Osteocyte (in vitro differentiated cells): ENCODE measurements at places on chromosomes 7 and 10. TPM values are rescaled to one million over a fixed set of nuclear protein-coding genes. Genes with fewer than 3 reads are reported as not detected.
A peak's percentile ranks its signal among the peaks of the same experiment; 100 is the strongest.

Gene CNNM2
- 11.7 and 15.1 TPM in 2 replicates for total RNA-seq

Gene ZNF117
- total RNA-seq: 8.3 and 10.7 TPM in 2 replicates

Gene PTPRN2
- total RNA-seq: 0.50 and 0.59 TPM in 2 replicates

Gene AMPH
- total RNA-seq: 9.8 and 10.7 TPM in 2 replicates

- DNase-seq: no peak
- H3K4me3 ChIP-seq: no peak overlapping the region
- peaks cover 8% of the 10 kb centered on the region for H3K36me3 ChIP-seq
- no peaks in the 10 kb centered on the region for H3K27me3 ChIP-seq
- peaks cover 12% of the 10 kb centered on the region for H3K4me1 ChIP-seq
Observed at GRCh38 chr7:134684165-134684564, 37.5 kb downstream of the BPGM start.

GRCh38 chr10:22927661-22928403 lies at the start of gene ARMC3:
ARMC3 (plus strand) TSS chr10:22928053; CDS start chr10:22931997, 3,944 bp downstream.
- peaks cover 2% of the 10 kb centered on the region for H3K4me1 ChIP-seq
- no peak within 1 kb of the TSS for H3K4me3 ChIP-seq
- DNase-seq: peak; percentile 90
- peaks cover 3% of the 10 kb centered on the region for H3K36me3 ChIP-seq

DNA sequence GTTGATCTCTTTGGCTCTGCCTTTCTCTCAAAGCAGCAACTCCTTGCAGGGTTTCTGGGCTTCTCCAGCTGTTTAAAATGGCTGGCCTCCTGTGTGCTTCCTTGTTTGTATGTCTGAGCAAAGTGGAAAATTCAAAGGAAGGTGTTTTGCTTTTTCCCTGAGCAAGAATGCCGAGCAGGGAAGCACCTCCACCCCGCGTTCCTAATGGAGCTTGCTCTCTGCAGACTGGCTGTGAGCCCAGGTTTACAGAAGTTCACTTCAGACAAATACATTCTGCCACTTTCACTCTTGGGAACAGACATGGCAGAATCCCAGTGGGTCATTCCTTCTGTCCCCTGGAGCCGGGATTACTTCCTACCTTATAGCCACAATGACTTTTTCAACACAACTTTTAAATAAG lies 181.8 kb upstream of the AGK start:
- peaks cover 12% of the 10 kb centered on the region for H3K27me3 ChIP-seq
- peaks cover 14% of the 10 kb centered on the region for H3K4me1 ChIP-seq
- no peak overlapping the region for H3K4me3 ChIP-seq
- H3K27ac ChIP-seq: no peak overlapping the region
- no peak for DNase-seq
- H3K36me3 ChIP-seq: no peaks in the 10 kb centered on the region

DNA sequence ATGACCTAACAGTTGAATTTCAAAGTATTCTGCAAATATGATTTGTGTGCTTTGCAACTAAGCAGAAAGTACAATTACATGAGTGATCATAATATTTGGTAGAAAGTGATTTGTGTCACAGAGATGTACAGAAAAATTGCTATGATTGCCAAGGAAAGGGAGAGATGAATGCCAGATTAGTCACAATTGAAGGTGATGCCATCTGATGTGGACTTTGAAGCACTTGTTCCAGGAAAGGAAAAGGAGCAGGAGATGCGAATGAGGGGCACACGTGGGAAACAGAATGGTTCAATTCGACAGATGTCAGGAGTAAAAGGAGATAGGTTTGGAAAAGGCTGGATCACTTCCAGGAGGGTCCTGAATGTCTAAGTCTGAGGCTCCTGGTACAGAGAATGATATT lies 153.1 kb upstream of the LAMB4 start:
- no peak overlapping the region for H3K4me3 ChIP-seq
- no peaks in the 10 kb centered on the region for H3K27me3 ChIP-seq
- H3K27ac ChIP-seq: no peak overlapping the region
- peaks cover 11% of the 10 kb centered on the region for H3K36me3 ChIP-seq

DNA sequence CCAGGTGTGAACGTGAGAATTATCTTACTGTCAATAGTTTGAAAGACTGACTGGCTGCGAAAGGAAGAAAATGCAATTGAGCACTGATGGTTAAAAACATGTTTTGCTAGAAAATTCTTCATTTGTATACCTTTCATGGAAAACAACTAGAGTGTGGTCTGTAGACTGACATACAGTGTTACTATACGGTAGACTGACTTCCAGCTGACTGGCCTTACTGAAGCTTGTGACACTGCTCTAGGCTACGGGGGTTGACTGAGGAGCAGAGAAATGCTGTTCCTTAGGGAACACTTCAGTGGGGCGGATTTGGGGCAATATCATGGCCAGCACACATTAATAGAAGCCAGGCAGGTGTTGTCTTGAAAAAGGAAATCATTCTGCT lies 25.9 kb upstream of the DDC start:
- no peaks in the 10 kb centered on the region for H3K4me1 ChIP-seq
- DNase-seq: no peak
- H3K27ac ChIP-seq: no peak overlapping the region
- H3K36me3 ChIP-seq: peaks cover 37% of the 10 kb centered on the region
- H3K27me3 ChIP-seq: no peaks in the 10 kb centered on the region
- H3K4me3 ChIP-seq: no peak overlapping the region

DNA sequence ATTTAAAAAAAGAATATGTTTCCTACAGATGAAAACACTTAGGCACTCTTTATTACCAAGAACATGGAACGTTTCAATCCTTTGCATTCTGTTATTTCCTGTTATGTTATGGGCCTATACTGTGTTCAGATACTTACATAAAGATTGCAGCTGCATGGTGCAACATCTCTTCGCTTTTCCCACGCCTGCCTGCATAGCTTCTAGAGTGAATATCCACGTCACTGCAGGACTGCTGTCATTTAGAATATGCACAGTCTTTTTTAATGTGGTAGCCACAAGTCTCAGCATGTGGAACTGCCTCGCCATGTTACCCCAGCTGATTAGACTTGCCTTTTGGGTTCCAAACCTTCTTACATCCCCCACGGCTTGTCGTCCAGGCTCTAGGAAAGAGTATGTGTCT lies 69.6 kb upstream of the GATA3 start:
- H3K36me3 ChIP-seq: peaks cover 11% of the 10 kb centered on the region
- no peaks in the 10 kb centered on the region for H3K27me3 ChIP-seq
- H3K4me1 ChIP-seq: peaks cover 2% of the 10 kb centered on the region
- H3K4me3 ChIP-seq: no peak overlapping the region
- H3K27ac ChIP-seq: no peak overlapping the region

GRCh38 chr7:105652359-105652993 lies 71.2 kb upstream of the EFCAB10 start:
- no peaks in the 10 kb centered on the region for H3K27me3 ChIP-seq
- peaks cover 15% of the 10 kb centered on the region for H3K4me1 ChIP-seq
- H3K4me3 ChIP-seq: no peak overlapping the region
- H3K36me3 ChIP-seq: peaks cover 3% of the 10 kb centered on the region
